ENCODE measurements at places on chromosomes 3 and 15. TPM values are rescaled to one million over a fixed set of nuclear protein-coding genes. Genes with fewer than 3 reads are reported as not detected.

Gene SLC7A14
- polyA plus RNA-seq, result 1.9 TPM

Gene GPR156
- polyA plus RNA-seq, result 0.05 TPM

Gene WDR82
- polyA plus RNA-seq, result 9.0 TPM

Gene P2RY13
- 0.12 TPM for polyA plus RNA-seq

Gene GCNT3
- polyA plus RNA-seq, result 0.27 TPM

Gene RFC4
- polyA plus RNA-seq, result 7.0 TPM

Gene TMCO5A
- polyA plus RNA-seq, result not detected

Gene SLC27A2
- 1.5 TPM for polyA plus RNA-seq

Gene GUCA1C
- polyA plus RNA-seq, result 13.0 TPM

Gene HIGD1A
- 32.4 TPM for polyA plus RNA-seq

Gene CPN2
- polyA plus RNA-seq, result not detected

Gene TNFAIP8L3
- polyA plus RNA-seq, result 0.68 TPM

Gene HCN4
- 0.30 TPM for polyA plus RNA-seq

Gene GPR27
- 4.6 TPM for polyA plus RNA-seq

Gene SLC28A1
- 0.11 TPM for polyA plus RNA-seq

Gene MAP1A
- polyA plus RNA-seq, result 1.3 TPM

Gene SIDT1
- 2.0 TPM for polyA plus RNA-seq

Gene IGSF11
- 6.2 TPM for polyA plus RNA-seq

Gene DBR1
- 3.5 TPM for polyA plus RNA-seq

Gene PAQR9
- not detected for polyA plus RNA-seq

Gene CD276
- 30.4 TPM for polyA plus RNA-seq
